Neural progenitor cell (in vitro differentiated cells): ENCODE measurements at places on chromosomes 7 and 10.

DNA sequence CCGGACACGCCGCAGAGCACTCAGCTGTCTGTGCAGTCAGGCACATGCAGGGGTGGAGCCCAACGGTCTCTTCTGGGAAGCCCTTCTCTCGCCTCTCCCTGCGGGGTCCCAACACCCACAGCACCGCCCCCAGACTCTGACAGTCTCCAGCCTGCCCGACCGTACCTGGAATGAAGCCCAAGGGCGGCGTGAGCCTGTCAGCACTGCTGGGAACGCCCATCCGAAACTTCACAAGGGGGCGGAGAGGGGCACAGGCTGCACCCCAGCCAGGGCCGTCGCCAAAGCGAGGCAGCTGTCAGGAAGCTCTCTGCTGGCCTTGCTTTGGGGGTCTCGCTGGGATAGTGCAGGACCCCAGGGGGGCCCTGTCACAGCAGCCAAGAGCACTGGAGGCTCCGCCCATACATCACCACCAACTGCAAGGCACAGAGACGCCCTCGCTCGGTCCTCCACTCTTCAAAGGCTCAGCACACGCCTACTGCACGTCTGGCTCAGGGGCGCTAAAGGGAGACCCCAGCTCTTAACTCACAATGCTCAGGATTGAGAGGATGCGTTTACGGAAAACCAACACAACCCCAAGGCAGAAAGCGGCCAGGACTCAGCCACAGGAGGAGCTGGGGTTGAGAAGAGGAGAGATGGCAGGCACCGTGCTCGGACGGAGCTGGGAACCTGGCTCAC is 30.9 kb downstream of the MAD1L1 start:
- DNase-seq: no peak

GRCh38 chr10:18100669-18101068 is 39.6 kb upstream of the CACNB2 start:
- DNase-seq: no peak

GRCh38 chr10:86083206-86083605 is 283.4 kb downstream of the GRID1 start:
- DNase-seq: no peak

DNA sequence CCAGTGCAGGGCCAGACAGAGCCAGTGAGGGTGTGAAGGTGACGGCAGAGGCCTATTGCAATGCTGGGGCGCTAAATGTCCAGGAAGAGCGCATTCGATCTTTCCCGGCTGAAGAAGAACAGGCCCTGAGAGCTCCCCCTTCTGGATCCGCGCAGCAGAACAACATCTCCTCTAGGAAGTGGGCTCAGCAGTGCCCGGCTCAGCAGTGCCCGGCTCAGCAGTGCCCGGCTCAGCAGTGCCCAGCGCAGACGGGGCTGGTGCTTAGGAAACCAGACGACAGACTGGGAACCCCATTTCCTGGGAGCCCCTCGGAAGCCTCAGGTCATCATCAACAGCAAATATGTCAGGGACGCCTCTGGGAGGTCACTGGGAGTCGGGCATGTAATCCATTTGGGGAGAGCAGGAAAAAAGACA is 4.7 kb upstream of the NOS3 start:
- DNase-seq: peak; percentile 85
